Lower lobe of right lung (tissue), 2 donors: ENCODE measurements at places on chromosomes 3 and 15.

GRCh38 chr15:69996321-69997160 is 101.2 kb downstream of the TLE3 start:
- H3K36me3 ChIP-seq = no peaks in the 10 kb centered on the region
- H3K27ac ChIP-seq = no peak overlapping the region
- no peaks in the 10 kb centered on the region for H3K27me3 ChIP-seq
- H3K4me3 ChIP-seq = no peak overlapping the region
- no peaks in the 10 kb centered on the region for H3K4me1 ChIP-seq
- DNase-seq = no peak

- no peaks in the 10 kb centered on the region for H3K4me1 ChIP-seq
- no peak overlapping the region for H3K4me3 ChIP-seq
- peak; percentile 65 for DNase-seq
- no peak overlapping the region for H3K27ac ChIP-seq
- no peaks in the 10 kb centered on the region for H3K36me3 ChIP-seq
- peaks cover 5% of the 10 kb centered on the region for H3K27me3 ChIP-seq
Measured at GRCh38 chr15:73897441-73898261, 24.3 kb downstream of the TBC1D21 start.

DNA sequence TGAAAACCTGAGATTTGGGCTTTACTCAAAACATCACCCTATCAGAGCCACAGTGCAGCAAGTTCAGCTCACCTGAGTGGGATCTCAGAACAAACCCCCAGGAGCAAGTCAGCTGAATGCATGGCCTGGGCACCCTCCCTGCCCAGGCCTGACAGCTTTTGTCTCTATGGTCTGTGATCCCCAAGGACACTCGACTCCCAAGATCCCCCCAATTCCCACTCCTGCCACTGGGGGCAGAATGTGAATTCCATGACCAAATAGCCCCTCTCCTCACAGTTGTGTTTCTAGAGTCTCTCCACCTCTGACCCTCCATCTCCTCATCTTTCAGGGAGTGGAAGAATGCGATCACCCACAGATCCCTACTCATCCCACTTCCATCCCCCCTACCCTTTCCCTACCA is 58.9 kb downstream of the ZNF445 start:
- H3K27ac ChIP-seq = no peak overlapping the region
- no peaks in the 10 kb centered on the region for H3K4me1 ChIP-seq
- no peak overlapping the region for H3K4me3 ChIP-seq
- no peaks in the 10 kb centered on the region for H3K36me3 ChIP-seq
- H3K27me3 ChIP-seq = no peaks in the 10 kb centered on the region

GRCh38 chr15:27201425-27201824 is 230.4 kb downstream of the GABRG3 start:
- H3K4me1 ChIP-seq = no peaks in the 10 kb centered on the region
- no peak overlapping the region for H3K27ac ChIP-seq
- no peak overlapping the region for H3K4me3 ChIP-seq
- DNase-seq = no peak
- H3K36me3 ChIP-seq = no peaks in the 10 kb centered on the region

GRCh38 chr3:28948685-28949084 is 332.2 kb upstream of the RBMS3 start:
- H3K27ac ChIP-seq = no peak overlapping the region
- H3K36me3 ChIP-seq = no peaks in the 10 kb centered on the region
- no peak overlapping the region for H3K4me3 ChIP-seq
- H3K27me3 ChIP-seq = no peaks in the 10 kb centered on the region

DNA sequence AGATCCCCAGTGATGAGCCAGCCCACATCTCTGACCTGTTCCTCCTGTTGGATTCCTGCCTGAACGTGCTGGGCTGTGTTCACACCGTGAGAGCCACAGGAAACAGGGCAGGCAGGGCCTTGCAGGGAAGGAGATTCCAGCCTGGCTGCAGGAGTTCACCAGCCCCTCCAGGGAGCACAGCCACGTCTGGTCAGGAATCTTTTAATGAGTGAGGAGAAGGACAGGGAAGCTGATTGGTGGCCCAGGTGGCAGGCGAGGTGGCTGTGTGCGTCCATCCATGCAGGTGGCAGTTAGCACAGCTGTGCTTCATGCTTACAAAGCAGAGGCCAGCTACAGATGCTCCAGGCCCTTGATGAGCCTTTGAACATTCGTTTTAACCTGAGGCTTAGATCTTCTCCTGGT is 10.5 kb downstream of the LRRK1 start:
- peaks cover 18% of the 10 kb centered on the region for H3K36me3 ChIP-seq
- no peak overlapping the region for H3K27ac ChIP-seq
- no peak for DNase-seq
- no peaks in the 10 kb centered on the region for H3K4me1 ChIP-seq

- H3K27ac ChIP-seq = peak overlapping the region; percentile 32
- H3K36me3 ChIP-seq = no peaks in the 10 kb centered on the region
- DNase-seq = no peak
- H3K27me3 ChIP-seq = no peaks in the 10 kb centered on the region
- no peak overlapping the region for H3K4me3 ChIP-seq
Measured at GRCh38 chr15:47332481-47332880, 384.8 kb upstream of the SEMA6D start.

GRCh38 chr3:120145542-120146285 is 51.5 kb upstream of the GSK3B start:
- H3K27ac ChIP-seq = no peak overlapping the region
- peaks cover 19% of the 10 kb centered on the region for H3K4me1 ChIP-seq
- H3K4me3 ChIP-seq = no peak overlapping the region
- H3K36me3 ChIP-seq = no peaks in the 10 kb centered on the region
- H3K27me3 ChIP-seq = no peaks in the 10 kb centered on the region

DNA sequence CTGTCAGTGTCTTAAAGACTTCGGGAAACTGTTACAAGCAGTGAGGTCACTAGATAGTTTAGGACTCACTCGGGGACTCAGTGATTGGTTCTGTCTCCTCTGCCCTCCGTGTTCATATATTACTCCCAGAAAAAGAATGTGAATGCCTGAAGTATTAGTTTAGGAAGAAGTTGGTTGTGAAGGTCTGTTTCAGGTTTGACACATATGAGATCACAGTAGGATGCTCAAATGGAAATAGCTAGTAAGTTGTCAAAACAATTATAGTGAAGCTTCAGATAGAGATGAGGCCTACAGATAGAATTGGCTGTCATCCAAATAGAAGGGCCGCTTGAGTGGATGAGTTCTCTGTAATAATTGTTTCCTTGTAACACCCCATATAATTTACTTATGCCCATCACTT is 172.6 kb downstream of the PLCL2 start:
- H3K4me1 ChIP-seq = no peaks in the 10 kb centered on the region
- H3K4me3 ChIP-seq = no peak overlapping the region
- no peak overlapping the region for H3K27ac ChIP-seq
- no peaks in the 10 kb centered on the region for H3K36me3 ChIP-seq
- no peaks in the 10 kb centered on the region for H3K27me3 ChIP-seq

GRCh38 chr3:1272546-1273265 is 179.9 kb downstream of the CNTN6 start:
- H3K27me3 ChIP-seq = no peaks in the 10 kb centered on the region
- no peaks in the 10 kb centered on the region for H3K4me1 ChIP-seq
- H3K27ac ChIP-seq = no peak overlapping the region

GRCh38 chr3:30848087-30848779 is 46.2 kb downstream of the GADL1 start:
- no peak for DNase-seq
- no peaks in the 10 kb centered on the region for H3K4me1 ChIP-seq
- H3K4me3 ChIP-seq = no peak overlapping the region
- no peaks in the 10 kb centered on the region for H3K27me3 ChIP-seq
- no peak overlapping the region for H3K27ac ChIP-seq

DNA sequence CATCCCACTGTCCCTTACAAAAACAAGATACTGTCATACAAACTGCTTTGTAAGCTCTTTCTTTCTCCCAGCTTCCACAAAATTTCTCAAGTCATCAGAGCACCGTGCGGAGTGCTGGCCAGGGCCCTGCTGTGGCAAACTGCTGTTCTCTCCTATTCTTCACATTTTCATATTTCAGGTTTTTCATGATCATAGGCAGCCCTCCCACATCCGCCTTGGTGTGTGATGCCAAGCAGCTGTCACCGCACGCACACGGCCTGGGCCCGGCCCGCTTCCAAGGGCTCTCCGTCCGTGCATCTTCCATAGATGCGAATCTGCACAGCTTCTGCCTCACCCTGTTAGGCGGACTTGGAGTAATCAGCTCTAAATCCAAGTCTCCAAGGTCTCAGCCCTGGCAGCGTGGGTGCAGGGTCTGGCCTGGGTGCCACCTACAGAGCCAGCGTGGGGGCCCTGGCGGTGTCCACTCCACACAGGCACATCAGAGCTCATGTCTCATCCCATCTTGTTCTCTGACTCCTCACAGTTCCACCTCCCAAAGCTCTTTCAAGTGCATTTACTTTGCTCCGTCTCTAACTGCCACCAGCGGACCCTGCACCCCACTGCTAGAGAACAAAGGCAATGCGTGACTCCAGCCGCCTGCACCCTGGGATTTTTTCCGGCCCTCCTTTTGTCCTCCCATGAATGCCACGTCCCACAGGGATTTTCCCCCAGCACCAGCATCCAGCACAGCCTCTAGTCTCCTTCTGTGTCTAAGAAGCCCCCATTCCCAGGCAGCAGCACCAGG is 27.2 kb downstream of the CYFIP1 start:
- no peak overlapping the region for H3K4me3 ChIP-seq
- H3K4me1 ChIP-seq = peaks cover 92% of the 10 kb centered on the region
- DNase-seq = no peak
- no peak overlapping the region for H3K27ac ChIP-seq

GRCh38 chr3:12421132-12421531 is 63.1 kb upstream of the TSEN2 start:
- no peak overlapping the region for H3K27ac ChIP-seq
- no peaks in the 10 kb centered on the region for H3K36me3 ChIP-seq
- no peak overlapping the region for H3K4me3 ChIP-seq
- no peaks in the 10 kb centered on the region for H3K27me3 ChIP-seq
- DNase-seq = no peak

GRCh38 chr3:127185268-127185667 is 7.7 kb upstream of the PRR23E start:
- no peaks in the 10 kb centered on the region for H3K27me3 ChIP-seq
- H3K4me1 ChIP-seq = no peaks in the 10 kb centered on the region
- DNase-seq = no peak
- no peak overlapping the region for H3K27ac ChIP-seq
- no peak overlapping the region for H3K4me3 ChIP-seq

DNA sequence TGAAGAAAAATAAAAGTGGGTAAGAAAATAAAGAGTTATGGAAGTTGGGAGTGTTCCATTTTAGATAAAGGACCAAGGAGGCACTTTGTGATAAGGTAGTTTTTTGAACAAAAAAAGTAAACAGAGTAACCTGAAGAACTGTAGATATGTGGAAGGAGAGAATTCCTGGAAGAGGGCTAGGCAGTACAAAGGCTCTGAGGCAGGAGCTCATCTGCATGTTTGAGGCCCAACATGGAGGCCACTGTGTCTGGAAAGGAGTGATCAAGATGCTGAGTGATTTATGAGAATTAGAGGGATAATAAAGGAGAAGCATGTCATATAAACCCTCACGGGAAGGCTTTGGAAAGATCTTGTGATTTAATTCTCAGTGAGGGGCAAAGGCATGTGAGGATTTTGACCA is 126.5 kb downstream of the DTWD1 start:
- no peaks in the 10 kb centered on the region for H3K27me3 ChIP-seq
- DNase-seq = no peak
- no peaks in the 10 kb centered on the region for H3K4me1 ChIP-seq
- no peaks in the 10 kb centered on the region for H3K36me3 ChIP-seq

DNA sequence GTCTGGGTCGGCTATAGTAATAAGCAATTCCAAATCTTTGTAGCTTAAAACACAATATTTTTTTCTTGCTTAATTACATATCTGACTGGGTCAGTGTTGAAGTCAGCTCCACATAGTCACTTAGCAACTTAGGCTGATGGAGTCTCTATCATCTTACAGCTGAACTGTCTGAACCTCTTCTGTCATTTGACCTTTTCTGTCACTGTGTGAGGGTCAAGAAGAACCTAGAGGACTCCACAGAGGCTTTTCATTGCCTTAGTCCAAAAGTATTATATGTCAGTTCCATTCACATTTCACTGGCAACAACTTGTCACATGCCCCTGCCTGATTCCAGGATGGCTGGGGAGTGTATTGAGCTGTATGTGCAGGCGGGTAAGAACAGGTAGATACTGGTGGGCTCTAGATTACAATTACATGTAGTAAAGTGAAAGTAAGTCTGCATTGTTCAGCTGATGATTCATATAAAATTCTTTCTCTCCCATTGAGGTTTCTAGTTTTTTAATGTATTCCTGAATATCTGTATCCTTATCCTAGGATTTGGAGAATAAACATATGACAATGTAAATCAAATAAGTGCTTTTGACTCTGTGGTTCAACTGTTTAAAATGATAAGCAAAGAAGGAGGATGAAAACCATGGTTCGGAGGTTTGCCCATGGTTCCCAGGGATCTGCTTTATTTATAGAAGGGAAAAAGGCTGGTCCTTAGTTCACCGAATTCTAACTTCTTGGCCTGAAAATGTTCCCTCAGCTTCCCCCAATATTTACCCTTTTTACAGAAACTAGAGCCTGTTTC is 5.8 kb upstream of the ARPP21 start:
- H3K27me3 ChIP-seq = peaks cover 1% of the 10 kb centered on the region
- H3K4me1 ChIP-seq = no peaks in the 10 kb centered on the region
- no peak overlapping the region for H3K27ac ChIP-seq
- DNase-seq = no peak

- no peaks in the 10 kb centered on the region for H3K36me3 ChIP-seq
- H3K4me1 ChIP-seq = peaks cover 21% of the 10 kb centered on the region
- H3K27me3 ChIP-seq = no peaks in the 10 kb centered on the region
- H3K27ac ChIP-seq = peak overlapping the region; percentile 43
- no peak for DNase-seq
- no peak overlapping the region for H3K4me3 ChIP-seq
Measured at GRCh38 chr3:42746455-42747450, 26.3 kb downstream of the CCDC13 start.

DNA sequence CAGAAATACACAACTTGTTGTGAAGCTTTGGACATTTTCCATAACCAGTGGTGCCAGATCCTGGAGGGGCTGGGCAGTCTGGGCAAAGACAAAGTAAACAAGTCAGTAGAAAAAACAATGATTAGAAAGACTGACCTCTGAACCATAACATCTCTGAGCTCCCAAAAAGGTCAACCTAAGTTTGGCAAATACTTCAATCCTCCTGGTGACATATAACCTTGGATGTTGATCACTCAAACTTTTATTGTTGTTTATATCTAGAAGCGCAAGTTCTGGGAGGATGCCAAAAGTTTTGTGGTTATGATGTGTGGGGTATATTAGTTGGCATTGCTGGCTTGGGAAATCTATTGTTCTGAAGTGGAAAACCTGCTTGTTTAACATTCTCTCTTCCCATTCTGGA is 257.7 kb downstream of the DIPK2A start:
- no peak overlapping the region for H3K4me3 ChIP-seq
- no peaks in the 10 kb centered on the region for H3K4me1 ChIP-seq
- no peak overlapping the region for H3K27ac ChIP-seq
- no peak for DNase-seq
- no peaks in the 10 kb centered on the region for H3K27me3 ChIP-seq

- H3K4me1 ChIP-seq = peaks cover 34% of the 10 kb centered on the region
- no peaks in the 10 kb centered on the region for H3K27me3 ChIP-seq
- no peak for DNase-seq
- H3K4me3 ChIP-seq = no peak overlapping the region
- H3K27ac ChIP-seq = no peak overlapping the region
Measured at GRCh38 chr15:41848631-41849030, 10.0 kb downstream of the PLA2G4B start.

GRCh38 chr15:36434177-36434576 is 145.2 kb upstream of the CDIN1 start:
- H3K27me3 ChIP-seq = no peaks in the 10 kb centered on the region
- DNase-seq = no peak
- no peaks in the 10 kb centered on the region for H3K36me3 ChIP-seq
- H3K27ac ChIP-seq = no peak overlapping the region
- H3K4me1 ChIP-seq = no peaks in the 10 kb centered on the region
- no peak overlapping the region for H3K4me3 ChIP-seq

- H3K4me1 ChIP-seq = peaks cover 6% of the 10 kb centered on the region
- H3K27me3 ChIP-seq = no peaks in the 10 kb centered on the region
- H3K4me3 ChIP-seq = no peak overlapping the region
- DNase-seq = no peak
- no peaks in the 10 kb centered on the region for H3K36me3 ChIP-seq
Measured at GRCh38 chr3:188026191-188026968, 127.6 kb upstream of the LPP start.
